ENCODE measurements at places on chromosomes 12 and 14.

DNA sequence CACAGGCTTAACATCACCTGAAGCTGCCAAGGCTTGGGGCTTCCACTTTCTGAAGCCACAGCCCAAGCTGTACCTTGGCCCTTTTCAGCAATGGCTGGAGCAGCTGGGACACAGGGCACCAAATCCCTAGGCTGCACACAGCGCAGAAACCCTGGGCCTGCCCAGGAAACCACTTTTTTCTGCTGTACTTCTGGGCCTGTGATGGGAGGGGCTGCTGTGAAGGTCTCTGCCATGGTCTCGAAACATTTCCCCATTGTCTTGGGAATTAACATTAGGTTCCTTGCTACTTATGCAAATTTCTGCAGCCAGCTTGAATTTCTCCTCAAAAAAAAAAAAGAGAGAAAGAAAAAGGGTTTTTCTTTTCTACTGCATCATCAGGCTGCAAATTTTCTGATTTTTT, 219.1 kb downstream of the RPL10L start:
- no peak overlapping the region for H3K27ac ChIP-seq
- H3K36me3 ChIP-seq, result peaks cover 4% of the 10 kb centered on the region
- H3K4me3 ChIP-seq, result no peak overlapping the region
- DNase-seq, result no peak
- no peaks in the 10 kb centered on the region for H3K27me3 ChIP-seq

DNA sequence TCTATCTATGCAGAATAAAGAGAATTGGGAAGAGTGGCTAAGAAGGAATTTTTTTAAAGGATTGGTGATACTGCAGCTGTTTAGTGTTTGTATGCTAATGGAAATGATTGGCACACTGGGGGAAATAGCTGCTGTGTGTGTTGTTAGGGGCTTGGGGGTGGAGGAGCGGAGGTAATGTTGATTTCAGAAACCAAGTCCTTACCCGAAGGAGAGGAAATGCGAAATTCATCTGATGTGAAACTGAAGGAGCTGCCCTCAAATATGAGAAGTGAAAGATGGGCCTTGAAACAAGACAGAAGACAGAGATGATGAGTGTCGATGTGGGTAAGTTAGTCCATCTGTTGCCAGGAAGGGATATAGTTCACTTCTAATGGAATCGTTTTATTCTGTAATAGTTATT, 21.2 kb upstream of the RNASE12 start:
- no peak overlapping the region for H3K4me3 ChIP-seq
- no peaks in the 10 kb centered on the region for H3K27me3 ChIP-seq
- H3K36me3 ChIP-seq, result peaks cover 9% of the 10 kb centered on the region
- peaks cover 8% of the 10 kb centered on the region for H3K4me1 ChIP-seq
- no peak for DNase-seq
- no peak overlapping the region for H3K27ac ChIP-seq

GRCh38 chr12:56988207-56988739, 18.1 kb downstream of the ZBTB39 start:
- H3K4me1 ChIP-seq, result peaks cover 6% of the 10 kb centered on the region
- H3K27ac ChIP-seq, result no peak overlapping the region
- H3K4me3 ChIP-seq, result no peak overlapping the region

DNA sequence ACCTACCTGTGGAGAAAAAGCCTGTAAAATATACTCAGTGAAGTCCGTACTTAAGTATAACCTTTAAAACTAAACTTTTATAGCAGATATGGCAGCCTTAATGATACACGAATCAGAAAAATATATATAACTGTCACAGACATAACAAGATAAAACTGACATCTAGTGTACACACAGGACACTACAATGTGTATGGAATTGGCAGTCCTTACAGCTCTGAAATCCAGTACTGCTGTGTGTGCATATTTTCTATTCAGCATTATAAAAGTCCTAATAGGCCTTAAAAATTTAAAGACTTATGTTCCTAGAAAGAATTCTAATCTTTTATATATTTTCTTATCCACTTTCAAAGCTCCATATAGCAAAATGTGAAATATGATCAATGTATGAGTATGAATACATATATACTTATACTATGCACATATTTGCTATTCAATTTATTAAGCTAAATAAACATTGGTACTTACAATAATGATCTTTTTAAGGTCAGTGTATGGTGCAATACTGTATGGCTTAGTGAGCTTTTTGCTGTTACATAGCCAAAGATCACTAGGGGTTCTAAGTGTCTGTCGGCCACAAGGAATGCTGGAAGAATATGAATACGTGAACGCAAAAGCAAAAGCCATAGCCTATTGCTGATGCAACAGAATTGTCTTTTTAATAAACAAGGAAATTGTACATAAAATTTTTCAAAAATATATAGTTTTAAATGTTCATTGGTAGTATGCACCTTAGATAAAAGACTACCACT, 69.2 kb downstream of the C2CD5 start:
- H3K4me3 ChIP-seq, result no peak overlapping the region
- H3K4me1 ChIP-seq, result peaks cover 19% of the 10 kb centered on the region
- H3K27ac ChIP-seq, result no peak overlapping the region
- H3K36me3 ChIP-seq, result peaks cover 29% of the 10 kb centered on the region
- no peaks in the 10 kb centered on the region for H3K27me3 ChIP-seq

DNA sequence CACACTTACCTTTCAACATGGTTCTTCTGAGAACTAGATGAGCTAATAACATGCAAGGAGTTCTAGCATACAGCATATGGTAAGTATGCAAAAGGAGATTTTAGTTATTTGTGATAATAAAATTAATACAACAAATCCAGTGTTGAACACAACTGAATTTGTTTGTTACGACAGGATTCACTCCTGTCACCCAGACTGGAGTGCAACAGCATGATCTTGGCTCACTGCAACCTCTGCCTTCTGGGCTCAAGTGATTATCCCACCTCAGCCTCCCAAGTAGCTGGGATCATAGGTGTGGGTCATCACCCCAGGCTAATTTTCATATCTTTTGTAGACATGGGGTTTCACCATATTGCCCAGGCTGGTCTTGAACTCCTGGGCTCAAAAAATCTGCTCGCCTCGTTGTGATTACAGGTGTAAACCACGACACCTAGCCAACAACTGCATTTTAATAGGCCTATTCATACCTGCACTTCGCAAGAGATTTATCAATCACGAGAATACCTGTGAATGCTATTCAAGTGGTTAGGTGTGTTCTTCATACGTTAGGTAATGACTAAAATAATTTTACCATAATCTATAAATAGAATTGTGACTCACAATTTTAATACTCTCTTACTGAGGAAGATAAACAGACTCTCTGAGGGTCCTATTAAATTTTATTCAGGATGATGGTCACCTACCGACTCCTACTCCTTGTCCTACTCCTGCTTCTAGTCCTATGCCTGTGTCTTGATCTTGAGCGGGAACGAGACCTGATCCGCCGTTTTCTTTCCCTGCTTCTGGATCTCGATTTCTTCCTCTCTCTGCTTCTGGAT, 10.0 kb downstream of the RSRC2 start:
- DNase-seq, result no peak
- H3K4me3 ChIP-seq, result no peak overlapping the region
- peaks cover 99% of the 10 kb centered on the region for H3K36me3 ChIP-seq
- H3K27ac ChIP-seq, result no peak overlapping the region

- H3K36me3 ChIP-seq, result peaks cover 31% of the 10 kb centered on the region
- no peak for DNase-seq
- H3K4me3 ChIP-seq, result no peak overlapping the region
- no peaks in the 10 kb centered on the region for H3K27me3 ChIP-seq
- H3K4me1 ChIP-seq, result peaks cover 7% of the 10 kb centered on the region
Observed at GRCh38 chr12:118288174-118288573, 84.5 kb downstream of the TAOK3 start.

DNA sequence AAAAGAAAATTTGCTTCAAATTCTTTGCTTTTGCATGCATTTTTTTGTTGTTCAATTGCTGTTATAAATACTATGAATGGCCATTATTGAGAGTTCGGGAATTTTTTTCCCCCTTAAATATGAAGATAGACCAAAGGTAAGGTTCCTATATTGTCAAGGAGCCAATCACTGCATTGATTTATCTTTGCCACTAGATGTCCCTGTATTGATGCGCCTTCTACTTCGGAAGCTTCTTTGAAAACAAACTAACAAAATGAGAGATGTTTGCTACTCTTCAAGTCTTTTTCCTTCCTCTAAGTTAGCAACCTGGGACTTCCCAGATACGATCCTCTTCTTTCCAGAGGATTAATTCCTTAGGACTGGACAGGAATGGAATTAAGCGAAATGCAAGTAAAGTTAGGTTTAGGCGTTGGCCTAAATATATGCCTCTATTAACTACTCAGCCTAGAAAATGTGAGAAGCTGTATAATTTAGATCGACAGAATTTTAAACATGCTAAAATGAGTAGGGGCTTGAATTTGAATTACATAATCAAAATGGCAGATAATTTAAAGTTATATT, 318.1 kb downstream of the AEBP2 start:
- H3K4me3 ChIP-seq, result no peak overlapping the region
- DNase-seq, result no peak
- no peaks in the 10 kb centered on the region for H3K4me1 ChIP-seq
- H3K27ac ChIP-seq, result no peak overlapping the region
- H3K36me3 ChIP-seq, result no peaks in the 10 kb centered on the region
- H3K27me3 ChIP-seq, result peaks cover 11% of the 10 kb centered on the region

DNA sequence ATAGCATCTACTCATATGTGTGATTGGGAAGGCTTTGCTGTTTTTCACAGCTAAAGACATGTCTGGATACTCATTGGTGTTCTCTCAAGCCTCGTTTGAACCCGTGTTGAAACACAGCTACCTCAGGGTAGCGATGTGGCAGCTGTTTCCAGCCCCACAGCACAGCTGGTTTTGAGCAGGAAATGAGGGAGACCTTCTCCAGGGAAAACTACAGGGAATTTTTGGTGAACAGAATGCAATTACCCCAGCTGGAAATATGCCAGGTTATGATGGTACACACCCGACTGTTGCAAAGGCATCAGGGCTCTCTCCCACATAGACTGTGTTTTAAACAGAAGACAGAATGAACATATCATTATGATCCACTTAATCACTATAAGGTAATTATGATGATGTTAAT, 828.9 kb downstream of the VRK1 start:
- H3K27ac ChIP-seq, result no peak overlapping the region
- peaks cover 7% of the 10 kb centered on the region for H3K4me1 ChIP-seq
- no peak overlapping the region for H3K4me3 ChIP-seq
- no peaks in the 10 kb centered on the region for H3K27me3 ChIP-seq

GRCh38 chr14:35304812-35305462, 12.8 kb downstream of the PSMA6 start:
- peaks cover 38% of the 10 kb centered on the region for H3K4me1 ChIP-seq
- H3K27me3 ChIP-seq, result no peaks in the 10 kb centered on the region
- no peak for DNase-seq
- H3K27ac ChIP-seq, result peak overlapping the region; percentile 13
- peaks cover 42% of the 10 kb centered on the region for H3K36me3 ChIP-seq
- no peak overlapping the region for H3K4me3 ChIP-seq

- no peak overlapping the region for H3K27ac ChIP-seq
- no peaks in the 10 kb centered on the region for H3K27me3 ChIP-seq
- no peak for DNase-seq
- H3K4me3 ChIP-seq, result no peak overlapping the region
Observed at GRCh38 chr14:79298373-79298772, 912.9 kb downstream of the DIO2 start.

GRCh38 chr12:56417739-56418138, 31.5 kb downstream of the TIMELESS start:
- H3K4me1 ChIP-seq, result no peaks in the 10 kb centered on the region
- no peak for DNase-seq
- H3K27me3 ChIP-seq, result no peaks in the 10 kb centered on the region
- no peak overlapping the region for H3K4me3 ChIP-seq
- H3K27ac ChIP-seq, result no peak overlapping the region

DNA sequence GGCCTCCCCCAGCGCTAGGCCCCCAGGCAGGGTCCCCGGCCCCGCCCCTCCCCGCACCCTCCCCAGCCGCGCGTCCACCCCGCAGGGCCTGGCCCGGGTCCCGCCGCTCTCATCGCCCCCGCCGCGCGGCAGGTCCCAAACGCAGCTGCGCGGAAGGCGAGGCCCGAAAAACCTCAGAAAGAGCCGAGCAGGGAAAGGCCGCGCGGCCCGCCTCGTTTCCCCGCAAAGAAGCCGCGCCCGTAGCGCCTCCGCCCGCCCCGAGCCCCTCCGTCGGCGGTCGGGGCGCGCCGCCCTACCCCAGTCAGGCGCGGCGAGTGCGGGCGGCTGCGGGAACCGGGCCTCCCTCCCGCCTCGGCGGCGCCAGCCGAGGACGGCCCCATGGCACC, 324 bp downstream of the POLE start:
- no peaks in the 10 kb centered on the region for H3K27me3 ChIP-seq
- peak overlapping the region; percentile 76 for H3K27ac ChIP-seq
- H3K4me1 ChIP-seq, result peaks cover 16% of the 10 kb centered on the region
- no peak for DNase-seq

DNA sequence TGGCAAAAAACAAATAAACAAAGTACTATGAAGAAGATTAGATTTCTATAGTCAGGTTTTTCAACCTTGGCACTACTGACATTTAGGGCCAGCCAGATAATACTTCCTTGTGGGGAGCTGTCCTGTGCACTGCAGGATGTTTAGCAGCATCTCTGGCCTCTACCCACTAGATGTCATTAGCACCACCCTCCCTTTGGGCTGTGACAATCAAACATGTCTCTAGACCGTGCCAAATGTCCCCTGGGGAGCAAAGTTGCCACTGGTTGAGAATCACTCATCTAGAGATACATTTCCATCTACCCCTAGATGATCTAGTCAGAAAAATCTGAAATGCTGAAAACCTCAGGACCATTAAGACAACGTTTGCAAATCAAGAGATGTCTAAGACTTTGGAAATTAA, 29.9 kb downstream of the SRRM4 start:
- no peaks in the 10 kb centered on the region for H3K36me3 ChIP-seq
- no peak overlapping the region for H3K4me3 ChIP-seq
- DNase-seq, result no peak
- H3K4me1 ChIP-seq, result peaks cover 1% of the 10 kb centered on the region

DNA sequence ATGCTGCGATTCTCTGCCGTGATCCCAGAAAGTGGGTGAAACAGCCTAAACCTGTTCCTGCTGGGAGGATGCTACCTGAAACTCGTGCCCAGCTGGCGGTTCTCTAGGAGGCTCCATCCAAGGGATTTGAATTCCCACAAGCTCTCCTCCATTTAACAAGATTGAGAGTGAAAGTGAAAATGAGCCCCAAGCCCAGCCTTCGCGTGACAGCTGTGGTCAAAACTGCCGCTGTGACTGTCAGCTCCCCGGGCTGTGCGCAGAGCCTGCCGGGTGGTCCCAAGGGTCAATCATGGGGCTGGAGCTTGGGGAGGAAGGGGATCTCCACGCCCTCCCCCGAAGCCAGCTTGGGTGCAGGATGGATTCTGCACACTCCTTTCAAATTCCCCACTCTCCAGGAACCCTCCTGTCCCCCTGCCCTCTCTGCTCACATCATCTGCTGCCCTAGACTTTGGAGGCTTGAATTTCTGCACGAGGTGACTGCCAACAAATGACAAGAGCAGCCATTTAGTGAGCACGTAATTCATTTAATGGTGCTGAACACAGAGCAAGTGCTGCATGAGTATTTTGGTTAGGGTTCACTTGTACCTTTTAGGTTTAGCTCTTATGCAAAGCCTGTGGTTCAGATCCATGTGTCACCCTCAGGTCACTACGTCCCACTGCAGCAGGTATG, 5.3 kb downstream of the ASB2 start:
- H3K36me3 ChIP-seq, result no peaks in the 10 kb centered on the region
- peak; percentile 32 for DNase-seq
- peak overlapping the region; percentile 94 for H3K27ac ChIP-seq
- no peaks in the 10 kb centered on the region for H3K27me3 ChIP-seq

- H3K4me3 ChIP-seq, result no peak overlapping the region
- no peak for DNase-seq
- no peak overlapping the region for H3K27ac ChIP-seq
- H3K4me1 ChIP-seq, result peaks cover 25% of the 10 kb centered on the region
- H3K27me3 ChIP-seq, result peaks cover 28% of the 10 kb centered on the region
Observed at GRCh38 chr12:6070472-6071257, 53.8 kb downstream of the VWF start.

Data from effector memory CD8-positive, alpha-beta T cell (primary cell).